ENCODE measurements at places on chromosomes 3 and 15. TPM values are rescaled to one million over a fixed set of nuclear protein-coding genes. Genes with fewer than 3 reads are reported as not detected.

ADPRH gene
- 2.4 TPM for total RNA-seq

DNA sequence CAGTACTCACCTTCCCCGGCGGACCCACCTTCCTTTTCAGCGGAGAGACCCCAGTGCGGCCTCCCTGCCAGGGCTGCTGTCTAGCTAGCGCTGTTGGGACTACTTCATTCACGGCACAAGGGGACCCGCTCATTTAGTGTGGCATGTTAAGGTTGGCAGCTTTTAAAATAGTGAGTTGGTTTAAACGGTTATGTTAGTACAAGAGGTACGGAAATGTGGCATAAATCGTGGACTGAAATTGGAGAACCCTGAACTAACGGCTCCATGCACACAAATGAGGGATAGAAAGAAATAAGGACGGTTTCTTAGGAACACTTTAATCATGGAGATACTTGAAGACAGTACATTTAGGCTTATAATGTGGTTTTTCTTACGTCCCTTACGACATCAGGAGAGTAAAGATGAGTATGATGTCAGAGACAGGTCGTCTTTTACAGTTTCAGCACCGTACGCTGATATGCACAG lies 752 bp downstream of the CEP63 start:
- H3K36me3 ChIP-seq, result peaks cover 7% of the 10 kb centered on the region
- H3K27me3 ChIP-seq, result no peaks in the 10 kb centered on the region
- H3K4me1 ChIP-seq, result peaks cover 30% of the 10 kb centered on the region
- H3K4me3 ChIP-seq, result peak overlapping the region; percentile 81
- H3K27ac ChIP-seq, result peak overlapping the region; percentile 97
- no peak for DNase-seq

DNA sequence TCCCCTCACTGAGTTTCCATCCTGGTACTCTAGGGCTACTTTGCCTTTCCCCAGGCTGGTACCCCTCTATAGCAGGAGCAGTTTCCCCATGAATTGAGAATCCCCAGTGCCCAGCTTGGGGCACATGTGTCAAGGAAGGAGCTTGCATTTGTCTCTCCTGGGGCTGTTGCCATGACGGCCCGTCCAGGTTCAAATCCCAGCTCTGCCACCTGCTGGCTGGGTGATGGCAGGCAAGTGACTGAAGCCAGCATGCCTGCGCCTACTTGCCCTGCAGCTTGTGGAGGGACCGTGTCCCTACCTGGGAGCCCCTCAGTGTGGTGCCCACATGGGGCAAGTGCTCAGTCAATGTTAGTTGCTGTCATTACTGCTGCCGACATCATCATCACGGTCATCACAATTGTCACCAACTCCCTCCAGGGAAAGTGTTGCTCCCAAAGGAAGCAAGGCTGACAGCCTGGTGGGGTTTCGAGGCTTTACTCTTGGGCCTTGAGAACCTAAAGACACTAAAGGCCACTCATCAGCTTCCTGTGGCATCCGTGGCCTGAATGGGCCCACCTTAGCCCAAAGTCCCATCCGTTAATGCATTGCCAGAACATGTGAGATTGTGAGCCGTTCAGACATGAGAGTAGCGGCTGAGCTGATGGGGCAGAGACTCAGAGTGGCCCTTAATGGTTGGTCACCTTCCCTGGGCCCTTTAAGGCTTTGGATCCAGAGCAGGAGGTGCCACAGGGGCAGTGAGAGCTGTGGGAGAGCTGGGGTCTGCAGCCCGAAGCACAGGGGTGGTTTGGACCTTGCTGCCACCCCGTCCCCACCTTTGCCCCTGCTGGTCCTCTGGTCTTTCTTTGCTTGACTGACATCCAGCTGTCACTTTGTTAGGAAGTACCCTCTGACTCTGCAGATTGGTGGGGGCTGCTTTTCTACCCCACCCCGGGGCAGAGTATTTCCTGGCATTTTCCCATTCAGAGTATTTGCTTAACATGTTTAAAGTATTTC lies 144.4 kb downstream of the DNAJB8 start:
- DNase-seq, result peak; percentile 51
- no peaks in the 10 kb centered on the region for H3K27me3 ChIP-seq
- no peak overlapping the region for H3K4me3 ChIP-seq
- H3K36me3 ChIP-seq, result no peaks in the 10 kb centered on the region
- H3K4me1 ChIP-seq, result no peaks in the 10 kb centered on the region

PLA2G4E gene
- total RNA-seq, result not detected

- H3K4me3 ChIP-seq, result no peak overlapping the region
- no peak overlapping the region for H3K27ac ChIP-seq
Observed at GRCh38 chr15:42711746-42712145, 25.2 kb downstream of the CDAN1 start.

DNA sequence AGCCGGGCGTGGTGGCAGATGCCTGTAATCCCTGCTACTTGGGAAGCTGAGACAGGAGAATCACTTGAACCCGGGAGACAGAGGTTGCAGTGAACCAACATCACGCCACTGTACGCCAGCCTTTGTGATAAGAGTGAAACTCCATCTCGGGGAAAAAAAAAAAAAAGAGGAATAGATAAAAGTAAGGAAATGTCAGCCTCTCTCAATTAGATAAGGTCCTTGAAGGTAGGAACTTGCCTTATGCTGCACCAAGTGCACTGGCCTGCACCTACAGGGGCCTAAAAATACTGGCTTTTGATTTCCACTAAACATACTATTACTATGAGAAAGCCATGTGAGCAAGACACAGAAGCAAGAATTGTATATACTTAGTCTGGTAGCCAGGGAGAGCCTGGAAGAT lies 7.1 kb downstream of the RAF1 start:
- no peaks in the 10 kb centered on the region for H3K36me3 ChIP-seq
- DNase-seq, result no peak
- H3K4me1 ChIP-seq, result peaks cover 60% of the 10 kb centered on the region
- H3K27me3 ChIP-seq, result no peaks in the 10 kb centered on the region
- H3K4me3 ChIP-seq, result no peak overlapping the region
- no peak overlapping the region for H3K27ac ChIP-seq

GNB4 gene
- 9.0 TPM for total RNA-seq

GRCh38 chr3:122488262-122488973 lies 26.3 kb downstream of the KPNA1 start:
- no peaks in the 10 kb centered on the region for H3K36me3 ChIP-seq
- no peak overlapping the region for H3K27ac ChIP-seq
- peaks cover 1% of the 10 kb centered on the region for H3K4me1 ChIP-seq
- H3K27me3 ChIP-seq, result no peaks in the 10 kb centered on the region

TIMP4 gene
- total RNA-seq, result 7.9 TPM

DNA sequence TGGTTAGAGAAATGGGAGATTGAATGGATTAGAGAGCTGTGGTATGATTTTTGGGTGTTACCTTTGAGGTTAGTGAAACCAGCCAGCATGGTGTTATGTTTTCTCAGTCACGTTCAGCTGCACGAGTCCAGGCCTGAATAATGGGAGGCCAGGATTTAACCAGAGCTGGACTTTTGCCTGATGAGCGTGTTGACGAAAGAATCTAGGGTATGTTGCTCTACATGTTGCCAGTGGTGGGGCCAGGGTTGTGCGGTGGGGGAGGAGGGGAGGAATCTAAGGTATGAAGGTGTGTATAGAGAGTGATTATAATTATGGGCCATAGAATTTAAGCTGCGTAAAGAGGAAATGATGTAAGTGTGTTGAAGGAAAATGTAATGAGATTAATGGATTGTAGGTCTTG lies 22.8 kb downstream of the MINDY2 start:
- no peaks in the 10 kb centered on the region for H3K4me1 ChIP-seq
- H3K27me3 ChIP-seq, result no peaks in the 10 kb centered on the region
- no peak overlapping the region for H3K4me3 ChIP-seq
- no peaks in the 10 kb centered on the region for H3K36me3 ChIP-seq
- H3K27ac ChIP-seq, result no peak overlapping the region
- DNase-seq, result no peak

- H3K27ac ChIP-seq, result no peak overlapping the region
- H3K4me1 ChIP-seq, result no peaks in the 10 kb centered on the region
- peaks cover 7% of the 10 kb centered on the region for H3K36me3 ChIP-seq
- no peaks in the 10 kb centered on the region for H3K27me3 ChIP-seq
- DNase-seq, result no peak
Observed at GRCh38 chr3:187717572-187717971, 15.2 kb upstream of the RTP2 start.

IP6K2 gene
- 226 TPM for total RNA-seq

- no peak overlapping the region for H3K27ac ChIP-seq
- no peaks in the 10 kb centered on the region for H3K27me3 ChIP-seq
- no peak for DNase-seq
- H3K4me3 ChIP-seq, result no peak overlapping the region
- H3K4me1 ChIP-seq, result no peaks in the 10 kb centered on the region
Observed at GRCh38 chr15:101357333-101357732, 62.3 kb upstream of the SNRPA1 start.

- no peaks in the 10 kb centered on the region for H3K36me3 ChIP-seq
- no peaks in the 10 kb centered on the region for H3K4me1 ChIP-seq
- H3K27ac ChIP-seq, result no peak overlapping the region
Observed at GRCh38 chr3:126858401-126858800, 124.5 kb upstream of the PLXNA1 start.

DNA sequence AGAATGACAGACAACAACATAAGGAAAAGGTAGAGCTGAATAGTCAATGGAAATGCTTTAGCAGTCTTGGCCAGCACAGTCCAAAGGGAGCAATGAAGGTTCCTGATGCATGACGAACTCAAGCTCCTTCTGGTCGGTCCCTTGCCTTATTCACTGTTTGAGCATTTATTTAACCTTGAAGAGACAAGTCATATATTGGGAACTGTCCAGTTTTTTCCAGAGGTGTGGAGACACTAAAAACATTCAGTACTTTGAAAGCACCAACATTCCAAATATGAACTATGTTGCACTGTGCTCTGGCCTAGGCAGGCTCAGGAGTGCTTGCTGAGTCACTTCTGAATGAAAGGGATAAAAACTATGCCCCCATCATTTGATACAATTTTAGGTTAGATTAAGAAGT lies 384.8 kb downstream of the MECOM start:
- H3K27me3 ChIP-seq, result no peaks in the 10 kb centered on the region
- H3K36me3 ChIP-seq, result no peaks in the 10 kb centered on the region
- no peak overlapping the region for H3K27ac ChIP-seq
- no peak for DNase-seq
- H3K4me1 ChIP-seq, result no peaks in the 10 kb centered on the region

EIF4E3 gene
- 8.6 TPM for total RNA-seq

IL16 gene
- 5.2 TPM for total RNA-seq

THPO gene
- not detected for total RNA-seq

CACNA1D gene
- total RNA-seq, result 29.1 TPM

ZIC1 gene
- total RNA-seq, result not detected

DNA sequence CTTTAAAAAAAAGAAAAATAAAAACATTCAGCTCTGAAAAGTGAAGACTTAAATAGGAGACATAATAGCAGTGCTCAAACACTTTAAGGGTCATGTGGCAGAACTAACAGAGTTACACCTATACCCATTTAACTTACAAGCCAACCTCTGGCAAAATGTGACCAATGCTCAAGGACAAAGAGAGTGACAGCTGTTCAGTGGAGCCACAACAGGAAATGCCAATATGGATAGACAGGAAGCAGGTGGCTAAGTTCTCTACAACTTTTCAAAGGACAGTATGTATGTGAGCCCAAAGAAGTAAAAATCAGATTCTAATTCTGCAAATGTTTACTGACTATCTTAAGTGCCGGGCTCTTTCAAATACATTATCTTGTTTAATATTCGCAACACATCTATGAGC lies 3.4 kb downstream of the TMCC1 start:
- no peaks in the 10 kb centered on the region for H3K27me3 ChIP-seq
- no peak for DNase-seq
- no peak overlapping the region for H3K4me3 ChIP-seq

UTS2B gene
- 0.27 TPM for total RNA-seq

DNA sequence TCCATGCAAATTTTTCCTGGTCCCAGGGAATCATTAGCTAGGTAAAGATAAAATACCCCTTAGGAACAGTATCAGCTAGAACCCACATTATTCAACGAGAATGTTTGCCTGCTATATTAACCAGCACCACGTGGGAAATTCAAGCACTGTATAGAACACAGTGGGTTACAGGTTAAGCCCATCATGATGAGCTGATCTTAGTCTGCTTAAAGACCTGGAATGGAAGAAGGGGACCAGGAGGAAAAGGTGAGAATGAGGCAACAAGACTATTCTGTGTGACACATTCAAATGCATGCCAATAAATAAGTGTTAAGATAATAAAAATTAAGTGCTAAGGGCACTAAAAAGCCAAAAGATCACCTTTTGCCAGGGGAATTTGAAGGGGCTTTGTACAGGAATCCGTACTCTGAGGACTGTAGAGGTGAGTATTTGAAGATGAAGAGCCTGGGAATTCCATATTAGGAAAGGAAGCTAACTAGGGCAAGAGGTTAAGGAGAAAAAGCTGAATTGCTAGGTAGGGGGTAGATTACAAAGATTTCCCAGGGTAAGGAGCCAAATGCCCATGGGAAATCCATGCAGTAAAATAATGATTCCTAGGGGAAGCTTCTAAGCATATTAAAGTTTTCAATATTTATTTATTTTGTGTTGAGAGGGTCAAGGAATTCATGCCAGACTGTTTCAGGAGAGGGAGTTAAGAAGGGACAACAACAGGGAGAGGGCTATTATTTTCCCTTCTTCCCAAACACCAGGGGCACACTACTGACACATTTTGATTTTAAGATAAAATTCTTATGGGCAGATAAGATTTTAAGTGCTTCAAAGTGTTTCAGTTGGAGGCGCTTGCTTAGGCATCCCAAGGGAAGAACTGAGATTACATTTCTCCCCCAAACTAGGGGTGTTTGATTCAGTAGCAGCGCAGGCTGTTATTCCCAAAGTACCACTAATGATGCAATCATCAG lies 2.3 kb upstream of the MED12L start:
- no peaks in the 10 kb centered on the region for H3K4me1 ChIP-seq
- DNase-seq, result no peak
- no peak overlapping the region for H3K4me3 ChIP-seq

GRCh38 chr3:45659661-45660566 lies 29.3 kb upstream of the SACM1L start:
- H3K4me1 ChIP-seq, result peaks cover 18% of the 10 kb centered on the region
- no peaks in the 10 kb centered on the region for H3K27me3 ChIP-seq
- H3K27ac ChIP-seq, result peak overlapping the region; percentile 11
- H3K36me3 ChIP-seq, result no peaks in the 10 kb centered on the region

DNA sequence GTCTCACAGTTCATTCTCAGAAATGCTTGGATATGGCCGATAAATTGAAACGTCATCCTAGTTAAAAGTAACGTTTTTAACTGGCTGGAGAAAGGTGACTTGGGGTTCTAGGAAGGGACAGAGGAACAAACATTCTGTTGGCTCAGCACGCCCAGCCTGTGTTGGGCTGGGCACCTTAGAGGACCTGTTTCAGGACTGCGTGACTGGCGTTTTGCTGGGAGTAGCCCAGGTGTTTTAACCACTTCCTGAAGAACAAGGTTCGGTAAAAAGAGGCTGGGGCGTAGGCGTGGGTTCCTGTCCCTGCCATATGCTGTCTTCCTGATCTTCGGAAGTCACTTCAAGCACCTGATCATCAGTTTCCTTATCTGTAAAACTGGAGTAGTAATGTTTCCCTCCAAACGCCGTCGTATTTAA lies 1.1 kb upstream of the TLNRD1 start:
- H3K36me3 ChIP-seq, result no peaks in the 10 kb centered on the region
- H3K27ac ChIP-seq, result peak overlapping the region; percentile 99
- H3K27me3 ChIP-seq, result no peaks in the 10 kb centered on the region
- H3K4me3 ChIP-seq, result no peak overlapping the region
- DNase-seq, result peak; percentile 85

- H3K36me3 ChIP-seq, result no peaks in the 10 kb centered on the region
- H3K4me3 ChIP-seq, result no peak overlapping the region
- no peak overlapping the region for H3K27ac ChIP-seq
- H3K27me3 ChIP-seq, result no peaks in the 10 kb centered on the region
- DNase-seq, result no peak
Observed at GRCh38 chr3:152102410-152102809, 166.3 kb upstream of the MBNL1 start.
